ENCODE measurements at places on chromosomes 12 and 14. TPM values are rescaled to one million over a fixed set of nuclear protein-coding genes. Genes with fewer than 3 reads are reported as not detected.

The PTGER2 gene
- total RNA-seq = 2.0 TPM

The TM9SF1 gene
- 67.8 TPM for total RNA-seq

The HOXC9 gene
- 7.6 TPM for total RNA-seq

The GRIN2B gene
- total RNA-seq = 4.8 TPM

The CLEC6A gene
- total RNA-seq = not detected

All from A549 treated with DMSO at 1 μM for 4 hours (cell line).